ENCODE measurements at places on chromosomes 13 and 19. TPM values are rescaled to one million over a fixed set of nuclear protein-coding genes. Genes with fewer than 3 reads are reported as not detected.

Gene CAMSAP3
- 5.6 TPM for total RNA-seq

Gene OR7A5
- total RNA-seq, result 1.3 TPM

GRCh38 chr13:49498206-49498605 is 2.5 kb downstream of the PHF11 start:
- no peaks in the 10 kb centered on the region for H3K4me1 ChIP-seq
- no peaks in the 10 kb centered on the region for H3K27me3 ChIP-seq
- no peak for DNase-seq
- H3K4me3 ChIP-seq, result no peak overlapping the region

DNA sequence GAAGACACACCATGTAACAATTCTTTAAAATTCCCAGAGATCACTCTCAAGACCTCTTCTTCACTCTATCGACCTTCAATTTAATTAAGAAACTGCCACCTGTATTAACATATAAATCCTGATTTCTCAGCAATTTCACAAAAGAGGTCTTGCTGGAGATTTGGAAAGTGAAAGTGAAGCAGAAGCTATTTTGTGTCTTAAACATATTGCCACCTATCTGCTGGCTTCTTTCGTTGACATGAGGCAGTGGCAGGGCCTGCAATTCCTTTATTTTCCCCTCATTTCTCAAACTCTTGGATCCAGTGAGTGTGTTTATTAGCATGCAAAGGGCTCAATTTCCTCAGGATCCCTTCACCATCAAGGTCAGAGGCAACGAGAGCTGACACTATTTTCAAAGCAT is 780.2 kb upstream of the SLITRK1 start:
- no peak overlapping the region for H3K4me3 ChIP-seq
- no peak for DNase-seq
- H3K4me1 ChIP-seq, result no peaks in the 10 kb centered on the region

- H3K27ac ChIP-seq, result peak overlapping the region; percentile 99
- H3K4me1 ChIP-seq, result no peaks in the 10 kb centered on the region
- H3K27me3 ChIP-seq, result no peaks in the 10 kb centered on the region
- no peaks in the 10 kb centered on the region for H3K36me3 ChIP-seq
- H3K4me3 ChIP-seq, result peak overlapping the region; percentile 89
Measured at GRCh38 chr13:32538143-32538620, 413 bp downstream of the N4BP2L2 start.

DNA sequence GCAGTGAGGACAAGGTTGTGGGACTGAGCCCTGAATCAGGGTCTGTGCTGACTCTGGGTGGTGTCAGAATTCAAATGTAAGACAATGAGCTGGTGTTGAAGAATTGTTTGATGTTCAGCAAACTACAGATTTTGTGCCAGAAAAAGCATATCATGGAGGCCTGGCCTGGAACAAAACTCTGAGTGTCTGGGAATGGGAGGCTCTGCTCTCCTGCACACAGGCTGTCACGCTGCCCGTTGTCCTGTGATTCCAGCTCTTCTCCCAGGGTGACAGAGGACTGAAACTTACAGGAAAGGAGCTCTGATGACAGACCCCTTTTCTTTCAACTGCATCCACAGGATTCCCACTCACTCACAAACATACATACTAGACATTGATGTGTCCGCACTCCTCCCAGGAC is 120.1 kb downstream of the ZNF486 start:
- H3K36me3 ChIP-seq, result no peaks in the 10 kb centered on the region
- no peak overlapping the region for H3K4me3 ChIP-seq
- H3K27ac ChIP-seq, result no peak overlapping the region

DNA sequence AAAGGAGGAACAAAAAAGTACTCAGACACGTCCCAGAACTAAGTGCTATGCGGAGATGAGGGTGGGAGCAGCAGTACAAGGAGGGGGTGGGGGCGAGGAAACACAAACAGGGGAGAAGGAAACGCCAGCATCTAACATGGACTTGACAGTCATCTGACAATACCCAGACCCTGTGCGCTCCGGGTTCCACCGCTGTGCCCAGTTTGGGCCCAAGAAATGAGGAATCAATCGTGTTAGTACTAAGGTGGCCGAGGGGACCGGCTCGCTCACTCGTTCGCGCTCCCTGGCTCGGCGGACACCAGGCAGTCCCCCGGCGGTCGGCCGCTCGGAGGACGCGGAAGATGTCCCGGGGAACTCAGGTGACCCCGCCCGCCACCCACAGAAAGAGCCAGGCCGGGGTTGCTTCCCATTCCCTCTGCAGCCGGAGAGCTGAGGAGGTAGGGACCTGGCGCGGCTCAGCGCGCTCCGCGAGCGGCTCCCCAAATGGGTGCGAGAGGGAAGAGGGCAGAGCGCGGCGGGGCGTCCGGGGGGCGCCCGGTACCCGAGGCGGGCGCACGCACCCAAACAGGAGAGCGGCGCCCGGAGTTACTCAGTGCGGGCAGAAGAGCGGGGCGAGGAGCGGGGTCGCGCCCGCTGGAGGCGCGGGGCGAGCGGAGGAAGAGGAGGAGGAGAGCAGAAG is 616 bp downstream of the TSHZ3 start:
- H3K27ac ChIP-seq, result peak overlapping the region; percentile 85
- peaks cover 5% of the 10 kb centered on the region for H3K27me3 ChIP-seq
- H3K4me3 ChIP-seq, result peak overlapping the region; percentile 96
- no peaks in the 10 kb centered on the region for H3K4me1 ChIP-seq

DNA sequence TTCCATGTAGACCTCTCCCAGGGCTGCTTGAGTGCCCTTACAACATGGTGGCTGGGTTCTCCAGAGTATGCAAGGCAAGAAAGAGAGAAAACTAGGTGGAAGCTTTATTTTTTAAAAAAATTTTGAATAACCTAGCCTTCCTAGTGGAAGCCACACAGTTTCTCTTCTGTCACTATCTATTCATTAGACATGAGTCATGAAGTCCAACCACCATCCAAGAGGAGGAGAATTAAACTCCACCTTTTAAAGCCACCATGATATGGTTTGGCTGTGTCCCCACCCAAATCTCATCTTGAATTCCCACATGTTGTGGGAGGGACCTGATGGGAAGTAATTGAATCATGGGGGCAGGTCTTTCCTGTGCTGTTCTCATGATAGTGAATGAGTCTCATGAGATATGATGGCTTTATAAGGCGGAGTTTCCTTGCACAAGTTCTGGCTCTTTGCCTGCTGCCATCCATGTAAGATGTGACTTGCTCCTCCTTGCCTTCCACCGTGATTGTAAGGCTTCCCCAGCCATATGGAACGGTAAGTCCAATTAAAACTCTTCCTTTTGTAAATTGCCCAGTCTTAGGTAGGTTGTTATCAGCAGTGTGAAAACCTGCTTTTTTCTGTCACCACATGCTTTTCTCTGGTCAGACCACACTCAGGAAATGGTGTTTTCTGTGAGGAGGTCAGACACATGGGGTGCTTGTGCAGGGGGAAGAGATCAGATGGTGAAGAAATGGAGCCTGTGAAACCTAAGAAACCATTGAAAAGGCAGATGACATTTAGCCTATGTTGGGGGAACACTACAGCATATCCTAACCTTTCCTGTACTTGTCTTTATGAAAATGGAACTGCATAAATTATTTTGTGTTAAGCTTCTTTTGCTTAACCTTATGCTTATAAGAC is 57.7 kb downstream of the ANKRD10 start:
- H3K27me3 ChIP-seq, result no peaks in the 10 kb centered on the region
- H3K4me3 ChIP-seq, result no peak overlapping the region
- no peaks in the 10 kb centered on the region for H3K4me1 ChIP-seq
- DNase-seq, result no peak

DNA sequence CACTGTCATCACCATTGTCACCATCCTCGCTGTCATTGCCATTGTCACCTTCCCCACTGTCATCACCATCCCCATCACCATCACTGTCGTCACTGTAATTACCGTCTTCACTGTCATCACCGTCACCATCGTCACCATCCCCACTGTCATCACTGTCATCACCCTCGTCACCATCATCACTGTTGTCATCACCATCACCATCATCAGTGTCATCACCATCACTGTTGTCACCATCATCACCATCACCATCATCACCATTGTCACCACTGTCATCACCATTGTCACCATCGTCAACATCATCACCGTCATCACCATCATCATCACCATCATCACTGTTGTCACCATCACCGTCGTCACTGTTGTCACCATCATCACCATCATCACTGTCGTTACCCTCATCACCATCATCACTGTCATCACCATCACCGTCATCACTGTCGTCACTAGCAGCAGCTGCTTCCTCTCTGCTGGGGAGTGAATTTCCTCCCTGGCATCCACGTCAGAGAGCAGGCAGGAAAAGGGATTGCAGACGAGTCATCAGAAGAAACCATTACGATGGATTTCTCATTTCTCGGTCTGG is 27.3 kb downstream of the TMEM255B start:
- no peak for DNase-seq
- no peaks in the 10 kb centered on the region for H3K4me1 ChIP-seq
- no peaks in the 10 kb centered on the region for H3K36me3 ChIP-seq

Gene ZNF574
- 15.1 TPM for total RNA-seq

Gene CLIP3
- total RNA-seq, result 13.4 TPM

Gene TMEM255B
- 2.3 TPM for total RNA-seq

DNA sequence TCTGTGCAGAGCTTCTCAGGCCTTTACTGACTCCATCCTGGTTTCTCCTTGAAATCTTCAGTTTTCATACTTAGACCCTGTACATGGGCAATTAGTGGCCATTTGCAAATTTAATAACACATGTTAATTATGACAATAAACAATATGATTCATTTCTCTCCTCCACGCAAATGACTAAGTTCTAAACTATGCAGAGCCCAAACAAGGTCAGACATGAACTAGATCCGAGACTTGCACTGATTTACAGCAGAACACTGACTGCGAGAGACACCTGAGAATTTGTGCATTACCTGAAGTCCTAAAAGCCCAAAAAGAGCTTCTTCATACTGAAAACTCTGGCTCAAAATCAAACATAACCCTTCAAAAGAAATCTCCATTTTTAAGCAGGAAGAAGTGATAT is 521.8 kb downstream of the MYO16 start:
- DNase-seq, result no peak
- H3K4me3 ChIP-seq, result no peak overlapping the region
- H3K36me3 ChIP-seq, result no peaks in the 10 kb centered on the region
- H3K27me3 ChIP-seq, result no peaks in the 10 kb centered on the region
- no peak overlapping the region for H3K27ac ChIP-seq

- DNase-seq, result no peak
- no peak overlapping the region for H3K27ac ChIP-seq
- no peaks in the 10 kb centered on the region for H3K4me1 ChIP-seq
- no peaks in the 10 kb centered on the region for H3K36me3 ChIP-seq
- H3K4me3 ChIP-seq, result no peak overlapping the region
Measured at GRCh38 chr13:26707122-26708006, 53.2 kb downstream of the GPR12 start.

- no peaks in the 10 kb centered on the region for H3K27me3 ChIP-seq
- H3K4me3 ChIP-seq, result no peak overlapping the region
- no peaks in the 10 kb centered on the region for H3K4me1 ChIP-seq
- DNase-seq, result no peak
- no peak overlapping the region for H3K27ac ChIP-seq
Measured at GRCh38 chr13:75366380-75367280, 115.3 kb downstream of the TBC1D4 start.

DNA sequence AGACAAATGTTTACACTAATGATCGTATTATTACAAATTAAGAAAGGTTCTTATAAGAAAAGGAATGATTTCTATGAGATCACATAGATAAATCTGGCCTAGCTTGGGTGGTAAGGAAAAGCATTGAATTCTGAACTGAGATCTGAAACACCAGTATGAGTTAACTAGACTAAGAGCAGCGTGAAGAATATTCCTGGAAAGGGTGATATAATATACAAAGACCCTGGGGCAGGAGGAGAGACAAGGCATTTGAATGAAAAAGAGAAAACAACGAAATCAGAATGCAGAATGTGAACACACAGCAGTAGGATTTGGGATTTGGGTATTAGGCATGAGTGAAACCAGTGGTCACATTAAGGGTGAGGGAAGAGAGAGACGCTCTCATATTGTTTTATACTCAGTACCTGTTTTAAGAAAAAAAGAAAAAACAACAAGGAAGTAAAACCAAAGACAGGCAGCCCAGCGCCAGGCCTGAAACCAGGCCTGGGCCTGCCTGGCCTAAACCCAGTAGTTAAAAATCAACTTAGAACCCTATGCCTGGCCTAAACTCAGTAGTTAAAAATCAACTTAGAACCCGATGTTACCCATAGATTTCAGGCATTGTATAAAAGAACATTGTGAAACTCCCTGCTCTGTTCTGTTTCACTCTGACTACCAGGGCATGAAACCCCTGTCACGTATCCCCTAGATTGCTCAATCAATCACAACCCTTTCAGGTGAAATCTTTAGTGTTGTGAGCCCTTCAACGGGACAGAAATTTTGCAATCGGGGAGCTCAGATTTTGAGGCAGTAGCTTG is 287.1 kb downstream of the ITGBL1 start:
- H3K4me1 ChIP-seq, result no peaks in the 10 kb centered on the region
- no peak overlapping the region for H3K27ac ChIP-seq
- H3K4me3 ChIP-seq, result no peak overlapping the region
- H3K27me3 ChIP-seq, result no peaks in the 10 kb centered on the region
- DNase-seq, result no peak
- H3K36me3 ChIP-seq, result no peaks in the 10 kb centered on the region

Gene SUGT1
- total RNA-seq, result 24.6 TPM

Gene ZNF677
- total RNA-seq, result 15.7 TPM

DNA sequence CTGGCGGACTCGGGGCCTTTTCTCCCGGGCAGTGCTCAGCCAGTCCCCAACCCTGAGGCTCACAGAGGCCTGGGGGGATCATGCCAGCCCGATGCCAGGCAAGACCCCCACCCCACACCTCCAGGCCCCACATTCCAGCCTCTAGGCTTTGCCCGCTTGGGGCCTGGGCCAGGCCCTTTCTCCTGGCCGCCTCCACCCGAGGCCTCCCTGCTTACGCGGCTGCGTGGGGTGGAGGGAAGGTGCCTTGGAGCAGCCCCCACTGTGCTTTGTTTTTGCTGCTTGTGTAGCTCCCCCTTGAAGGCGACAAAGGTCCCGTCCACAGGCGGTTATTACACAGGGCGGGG is 38.4 kb downstream of the SMIM24 start:
- H3K27ac ChIP-seq, result peak overlapping the region; percentile 17
- DNase-seq, result no peak
- H3K27me3 ChIP-seq, result no peaks in the 10 kb centered on the region
- H3K4me3 ChIP-seq, result no peak overlapping the region

Gene APOC4
- not detected for total RNA-seq

Gene ISOC2
- total RNA-seq, result 42.7 TPM

GRCh38 chr13:95217920-95218830 is 83.1 kb downstream of the ABCC4 start:
- H3K27ac ChIP-seq, result no peak overlapping the region
- H3K36me3 ChIP-seq, result no peaks in the 10 kb centered on the region
- H3K4me3 ChIP-seq, result no peak overlapping the region
- no peak for DNase-seq
- H3K4me1 ChIP-seq, result no peaks in the 10 kb centered on the region
- H3K27me3 ChIP-seq, result no peaks in the 10 kb centered on the region

GRCh38 chr13:31111136-31111535 is 50.6 kb downstream of the HSPH1 start:
- H3K4me1 ChIP-seq, result no peaks in the 10 kb centered on the region
- H3K27ac ChIP-seq, result no peak overlapping the region
- no peaks in the 10 kb centered on the region for H3K27me3 ChIP-seq
- DNase-seq, result no peak
- H3K36me3 ChIP-seq, result no peaks in the 10 kb centered on the region

Gene CYP4F11
- 0.16 TPM for total RNA-seq

Gene SCGB2B2
- 0.98 TPM for total RNA-seq

Gene PSG4
- not detected for total RNA-seq

- H3K27me3 ChIP-seq, result no peaks in the 10 kb centered on the region
- H3K4me3 ChIP-seq, result no peak overlapping the region
- no peaks in the 10 kb centered on the region for H3K36me3 ChIP-seq
- DNase-seq, result no peak
Measured at GRCh38 chr13:114142640-114143490, 10.4 kb upstream of the RASA3 start.

- no peaks in the 10 kb centered on the region for H3K36me3 ChIP-seq
- H3K27ac ChIP-seq, result no peak overlapping the region
Measured at GRCh38 chr13:95503662-95504061, 48.9 kb upstream of the CLDN10 start.

Gene SELENOV
- not detected for total RNA-seq
